ENCODE measurements at places on chromosomes 2 and 18.

GRCh38 chr18:80037869-80038630 lies 3.8 kb downstream of the RBFA start:
- no peak for DNase-seq

GRCh38 chr2:144595686-144596072 lies 75.8 kb upstream of the ZEB2 start:
- no peak for DNase-seq

- DNase-seq = no peak
These were observed 109.7 kb downstream of the ACOXL start for GRCh38 chr2:110842048-110842447.

GRCh38 chr2:215619989-215620388 lies 184.1 kb upstream of the FN1 start:
- DNase-seq = no peak

DNA sequence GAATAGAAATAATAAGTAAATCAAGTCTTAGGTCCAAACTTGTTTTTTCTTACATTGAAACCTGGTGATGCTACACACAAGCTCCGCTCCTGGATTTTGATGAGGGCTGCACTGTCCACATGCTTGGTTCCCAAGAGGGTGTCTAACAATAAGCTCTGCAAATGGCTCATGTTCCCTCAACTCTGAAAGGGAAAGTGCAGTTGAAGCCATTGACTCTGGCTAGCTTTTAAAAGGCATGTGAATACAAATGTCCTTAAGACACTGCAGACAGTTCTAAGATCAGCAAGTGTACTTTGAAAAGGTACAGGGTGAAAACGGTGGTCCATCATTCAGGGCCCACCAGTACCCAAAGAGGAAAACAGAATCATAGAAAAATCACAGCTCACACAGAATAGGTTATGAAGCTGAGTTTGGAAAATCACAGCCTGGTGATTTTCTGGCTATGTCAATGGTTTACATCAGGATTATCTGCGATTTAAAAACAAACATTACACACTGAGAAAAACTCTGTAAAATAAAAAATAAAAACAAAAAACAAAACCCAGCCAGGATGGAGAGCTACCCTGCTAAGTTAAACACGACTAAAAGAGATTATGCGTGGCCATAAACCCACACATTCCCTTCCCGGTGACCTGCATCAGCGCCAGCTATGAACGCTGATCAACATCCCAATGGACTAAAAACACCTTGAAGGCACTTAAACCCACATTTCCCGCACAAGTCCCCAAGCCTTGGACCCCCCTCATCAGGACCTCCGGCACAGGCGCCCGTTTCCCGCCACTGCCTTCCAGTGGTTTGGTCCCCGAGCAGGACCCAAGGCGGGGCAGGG lies 554 bp downstream of the PFN4 start:
- no peak for DNase-seq

- no peak for DNase-seq
These were observed 125.3 kb downstream of the SH3RF3 start for GRCh38 chr2:109254174-109254904.

Measured in activated gamma-delta T cell treated with Interleukin-2 at 50 U/mL for 16 hours (primary cell).